ENCODE measurements at places on chromosomes 2 and 18.

DNA sequence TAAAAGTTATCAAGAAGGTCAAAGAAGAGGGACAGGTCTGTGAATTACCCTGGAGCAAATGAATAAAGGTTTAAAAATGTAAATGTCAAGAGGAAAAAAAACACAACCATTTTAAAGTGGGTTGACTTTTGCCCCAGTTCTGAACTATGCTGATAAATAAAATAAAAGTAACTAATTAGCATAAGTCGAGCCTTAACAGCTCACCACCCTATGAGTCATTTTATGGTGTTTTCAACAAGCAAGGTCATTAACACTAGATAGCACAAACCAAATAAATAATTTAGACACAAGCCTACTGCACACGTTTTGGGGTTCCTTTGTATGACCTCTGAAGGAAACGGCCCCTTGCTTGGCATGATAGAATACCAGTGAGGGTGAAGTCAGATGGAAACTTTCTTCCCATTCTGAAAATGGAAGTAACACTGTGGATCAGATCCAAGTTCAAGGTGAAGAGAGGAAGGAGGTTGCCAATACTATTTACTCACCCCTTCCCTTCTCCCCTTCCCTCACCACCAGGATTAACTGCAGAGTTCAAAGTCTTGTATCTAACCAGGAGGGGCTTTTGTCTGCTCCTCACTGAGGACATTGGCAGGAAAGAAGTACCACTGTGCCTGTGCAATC lies 380.0 kb upstream of the ACVR2A start:
- DNase-seq: no peak

GRCh38 chr2:104844807-104845551 lies 8.9 kb upstream of the POU3F3 start:
- no peak for DNase-seq

GRCh38 chr2:143840601-143841000 lies 679.3 kb downstream of the ZEB2 start:
- no peak for DNase-seq

DNA sequence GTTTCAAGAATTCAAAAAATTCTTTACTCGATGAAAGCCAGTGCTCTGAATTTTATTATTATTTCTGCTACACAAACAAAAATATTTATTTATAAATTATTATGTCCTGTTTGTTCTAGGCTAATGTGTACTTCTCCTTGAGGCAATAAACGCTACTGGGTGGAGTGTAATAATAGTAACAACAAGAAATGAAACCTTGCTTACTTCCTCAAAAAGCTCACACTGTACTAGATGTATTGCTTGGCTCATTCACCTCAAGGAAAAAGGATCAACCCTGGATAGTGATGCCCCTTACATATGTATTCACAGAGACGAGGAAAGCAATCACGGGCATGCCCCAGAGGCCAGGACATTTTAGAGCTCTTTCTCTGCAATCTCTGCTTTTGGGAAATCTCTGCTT lies 685.6 kb upstream of the NXPH2 start:
- no peak for DNase-seq

- DNase-seq: no peak
These were observed 152.4 kb downstream of the MSH2 start for GRCh38 chr2:47555368-47555767.

Measured in sciatic nerve (tissue), 2 donors.